ENCODE measurements at places on chromosomes 6 and 20.
A peak's percentile ranks its signal among the peaks of the same experiment; 100 is the strongest.

GRCh38 chr6:149450679-149451375 lies 34.0 kb downstream of the ZC3H12D start:
- no peak for DNase-seq

DNA sequence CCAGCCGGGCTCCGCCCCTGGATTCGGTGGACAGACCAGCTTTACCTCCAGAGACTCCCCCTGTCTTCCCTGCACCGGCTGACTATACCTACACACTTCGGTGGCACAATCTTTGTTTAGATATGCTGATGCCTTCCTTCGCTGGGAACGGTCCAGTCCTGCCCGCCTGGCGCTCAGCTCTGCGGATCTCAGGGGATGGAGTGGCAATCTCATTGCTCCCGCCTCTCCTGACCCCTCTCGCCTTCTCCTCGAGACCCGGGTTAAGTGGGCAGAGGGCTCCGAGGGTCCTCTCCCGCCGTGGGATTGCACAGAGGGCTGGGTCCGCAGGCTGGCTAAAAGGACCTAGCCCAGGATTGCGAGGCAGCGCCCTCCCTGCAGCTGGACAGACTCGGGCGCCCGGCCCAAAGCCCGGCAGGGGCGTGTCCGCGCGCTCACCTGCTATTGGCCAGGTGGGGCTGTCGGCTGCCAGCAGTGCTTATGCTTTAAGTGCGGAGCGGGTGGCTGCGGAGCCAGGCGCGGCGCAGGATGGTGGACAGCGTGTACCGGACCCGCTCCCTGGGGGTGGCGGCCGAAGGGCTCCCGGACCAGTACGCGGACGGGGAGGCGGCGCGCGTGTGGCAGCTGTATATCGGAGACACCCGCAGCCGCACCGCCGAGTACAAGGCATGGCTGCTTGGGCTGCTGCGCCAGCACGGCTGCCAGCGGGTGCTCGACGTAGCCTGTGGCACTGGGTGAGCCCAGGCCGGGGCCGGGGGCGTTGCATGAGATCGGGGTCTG lies at the start of gene GNMT:
GNMT (plus strand) TSS at position 512 of the 777 bp plus-strand sequence; CDS start at position 526, 14 bp downstream.
- peak; percentile 53 for DNase-seq

GRCh38 chr6:55604021-55604420 lies 25.0 kb upstream of the HMGCLL1 start:
- DNase-seq, result no peak

GRCh38 chr6:137550535-137550934 lies 56.3 kb upstream of the OLIG3 start:
- no peak for DNase-seq

DNA sequence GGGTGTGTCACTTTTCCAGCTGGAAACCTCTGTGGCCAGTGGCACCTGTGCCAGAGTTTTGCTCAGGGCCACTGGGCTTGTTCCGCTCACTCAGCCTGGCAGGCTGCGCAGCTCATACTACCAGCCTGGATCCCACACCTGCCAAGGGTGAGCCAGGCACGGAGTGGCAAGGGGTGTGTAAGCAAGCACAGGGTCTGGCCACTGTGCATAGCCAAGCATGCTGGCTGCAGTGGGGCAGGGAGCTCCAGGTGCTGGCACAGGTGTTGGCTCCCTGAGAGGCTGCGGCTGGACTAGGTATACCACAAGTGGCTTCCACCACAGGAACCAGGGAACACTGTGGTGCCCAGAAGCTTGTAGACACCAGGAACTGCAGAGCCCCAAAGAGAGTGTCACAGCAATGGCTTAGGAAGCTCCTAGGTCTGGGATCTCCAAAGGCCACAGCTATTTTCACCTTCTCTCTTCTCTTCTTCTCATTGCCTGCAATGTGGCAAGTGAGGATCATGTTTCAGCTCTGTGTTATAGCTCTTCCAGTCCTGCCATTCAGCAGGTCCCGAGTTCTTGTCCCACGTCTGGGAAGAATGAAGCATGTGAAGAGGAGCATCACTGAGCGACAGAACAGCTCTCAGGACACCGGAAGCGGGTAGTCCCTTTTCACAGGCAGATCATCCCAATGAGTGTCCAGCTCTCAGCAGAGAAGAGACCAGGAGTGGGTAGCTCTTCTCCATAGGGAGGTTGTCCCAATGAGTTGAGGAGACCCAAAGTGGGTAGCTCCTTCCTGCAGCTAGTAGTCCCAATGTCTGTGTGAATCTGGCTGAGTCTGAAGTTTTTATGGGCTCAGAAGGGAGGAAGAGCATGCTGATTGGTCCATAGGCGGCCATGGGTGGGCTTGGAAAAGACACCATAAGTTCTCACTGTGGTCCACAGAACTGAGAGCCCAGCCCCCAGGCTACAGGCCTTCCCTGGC lies 41.3 kb downstream of the WASF1 start:
- no peak for DNase-seq

GRCh38 chr6:166779963-166780683 lies 153.1 kb upstream of the RPS6KA2 start:
- no peak for DNase-seq

GRCh38 chr6:24836109-24836508 lies 37.4 kb upstream of the ARMH2 start:
- DNase-seq, result no peak

- DNase-seq, result peak; percentile 13
These were observed 5.4 kb downstream of the FBXO30 start for GRCh38 chr6:145809211-145809610.

DNA sequence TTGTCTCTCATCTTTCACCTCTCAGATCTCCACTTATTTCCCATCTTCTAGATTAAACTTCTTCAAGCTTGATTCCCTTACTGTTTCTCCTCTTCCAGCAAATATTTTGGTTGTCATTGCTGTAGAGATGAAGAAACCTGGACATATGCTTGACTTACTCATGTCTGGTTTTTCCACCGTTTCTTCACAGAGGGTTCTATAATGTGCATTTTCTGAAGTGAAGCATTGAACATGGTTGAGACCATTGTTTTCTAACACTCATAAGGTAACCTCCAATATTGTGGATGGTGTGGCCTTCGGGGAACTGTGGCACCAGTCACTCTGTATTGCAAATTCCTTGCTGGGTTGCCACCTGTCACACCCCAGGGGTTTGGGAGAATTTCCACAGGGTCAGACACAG lies 237.2 kb downstream of the PLCB1 start:
- no peak for DNase-seq

- DNase-seq, result no peak
These were observed 115.1 kb downstream of the SULF2 start for GRCh38 chr20:47669927-47670890.

- no peak for DNase-seq
These were observed 37.9 kb upstream of the JARID2 start for GRCh38 chr6:15207923-15208322.

- no peak for DNase-seq
These were observed 42.2 kb downstream of the FLRT3 start for GRCh38 chr20:14295238-14295637.

- no peak for DNase-seq
These were observed 38.9 kb downstream of the CDH22 start for GRCh38 chr20:46269372-46269771.

DNA sequence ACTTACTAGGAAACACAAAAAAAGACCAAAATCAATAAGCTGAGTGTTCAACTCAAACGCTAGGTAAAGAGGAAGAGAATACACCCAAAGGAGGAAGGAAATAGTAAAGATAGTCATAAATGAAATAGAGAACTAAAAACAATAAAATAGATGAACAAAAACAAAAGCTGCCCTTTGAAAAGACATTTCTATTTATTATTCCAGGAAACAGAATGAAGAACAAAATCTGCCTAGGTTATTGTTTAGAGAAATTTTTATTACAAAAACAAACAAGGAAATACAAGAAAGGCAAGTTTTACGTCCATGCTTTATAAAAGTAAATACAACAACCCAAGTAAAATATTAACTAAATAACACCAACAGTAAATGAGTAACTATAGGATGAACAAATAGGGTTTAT lies 20.1 kb downstream of the HLA-DMB start:
- DNase-seq, result no peak

DNA sequence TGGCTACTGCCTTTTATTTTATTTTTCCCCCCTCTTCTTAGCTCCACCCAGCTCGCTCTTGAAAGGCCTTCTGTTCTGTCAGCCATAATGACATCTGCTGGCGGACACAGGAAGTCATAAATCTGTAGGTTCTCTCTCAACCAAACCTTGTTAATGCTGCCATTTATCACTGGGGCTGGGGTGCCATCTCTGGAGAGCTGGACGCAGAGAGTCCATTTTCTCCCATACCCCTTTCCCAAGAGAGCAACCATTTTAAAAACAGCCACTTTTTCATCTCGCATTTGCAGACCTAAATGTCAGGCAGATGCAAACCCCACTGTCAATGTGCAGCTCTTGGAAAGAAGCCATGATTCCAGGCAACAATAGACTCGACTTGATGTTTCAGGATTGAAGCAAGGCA lies 13.0 kb upstream of the TSHZ2 start:
- DNase-seq, result no peak

DNA sequence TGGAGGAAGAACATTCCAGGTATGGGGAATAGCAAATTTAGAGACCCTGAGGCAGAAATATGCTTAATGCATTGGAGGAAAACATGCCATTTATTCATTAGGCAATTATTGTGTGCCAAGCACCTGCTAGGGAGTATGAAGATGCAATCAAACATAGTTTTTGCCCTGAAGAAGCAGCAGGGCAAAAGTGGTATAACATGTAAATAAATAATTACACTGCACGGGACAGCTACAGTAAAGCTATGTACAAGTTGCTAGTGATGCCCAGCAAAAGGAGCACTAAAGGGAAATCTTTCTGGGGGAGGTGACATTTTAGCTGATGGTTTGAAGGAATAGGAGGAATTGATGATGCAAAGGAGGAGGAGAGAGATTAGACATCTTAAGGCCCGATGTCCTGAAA lies 624 bp upstream of the TJAP1 start:
- no peak for DNase-seq

- DNase-seq, result no peak
These were observed 62.4 kb downstream of the TTI1 start for GRCh38 chr20:37970856-37971245.

DNA sequence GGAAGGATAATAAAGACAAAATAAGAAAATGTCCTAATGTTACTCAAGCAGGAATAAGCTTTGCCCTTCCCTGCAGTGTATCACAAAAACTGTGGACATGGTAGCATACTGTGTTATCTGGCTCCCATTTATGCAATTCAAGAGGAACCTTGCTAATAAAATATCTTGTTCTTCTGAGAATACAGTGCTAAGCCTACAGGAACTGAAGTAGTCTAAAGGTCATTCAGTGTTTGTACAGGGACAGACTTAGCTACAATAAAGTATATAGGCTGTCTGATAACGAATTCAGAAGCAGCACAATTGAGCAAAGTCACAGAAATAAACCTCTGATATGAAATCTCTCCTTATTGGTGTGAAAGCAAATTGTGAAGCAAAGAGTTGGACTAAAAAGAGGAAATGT lies 59.6 kb upstream of the SDHAF4 start:
- DNase-seq, result no peak

DNA sequence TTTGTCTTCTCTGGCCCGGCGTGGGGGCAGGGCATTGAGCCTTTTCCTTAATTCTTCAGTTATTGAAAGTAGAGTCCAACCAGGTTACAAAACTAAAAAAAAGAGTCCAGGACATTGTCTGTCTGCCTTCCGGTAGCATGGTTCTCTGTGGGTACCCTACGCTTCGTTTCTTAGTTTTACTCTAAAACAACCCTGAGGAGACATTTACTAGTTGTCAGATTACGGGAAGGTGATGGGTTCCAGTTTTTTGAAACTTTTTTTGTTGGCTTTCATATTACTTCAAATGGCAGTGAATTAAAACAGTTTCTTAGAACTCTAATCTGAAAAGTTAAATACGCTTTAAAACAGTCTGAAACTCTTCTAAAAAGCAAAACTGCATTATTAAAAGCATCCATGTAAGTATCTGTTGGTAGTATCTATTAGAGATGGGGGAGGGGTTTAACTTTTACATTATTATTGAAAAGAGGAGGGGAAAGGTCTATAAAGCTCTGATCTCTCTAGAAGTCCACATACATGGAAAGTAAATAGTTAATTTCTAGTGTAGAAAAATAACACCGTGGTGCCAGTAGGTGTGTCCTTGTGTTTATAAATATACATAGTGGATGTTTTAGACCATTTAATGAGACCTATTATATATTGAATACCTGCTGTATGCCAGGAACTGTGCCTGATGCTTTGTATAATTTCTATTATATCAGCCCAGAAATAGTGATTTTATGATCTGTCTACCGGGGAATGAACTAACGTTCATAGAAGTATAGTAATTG lies 2.2 kb downstream of the BICRAL start:
- DNase-seq, result no peak

GRCh38 chr20:49685809-49686208 lies 27.9 kb downstream of the B4GALT5 start:
- no peak for DNase-seq

- DNase-seq, result peak; percentile 21
These were observed 12.8 kb downstream of the ME1 start for GRCh38 chr6:83417880-83418663.

GRCh38 chr6:164107297-164107995 lies 692.9 kb downstream of the QKI start:
- no peak for DNase-seq

- DNase-seq, result no peak
These were observed 306.7 kb upstream of the TSHZ2 start for GRCh38 chr20:52665441-52665840.

- DNase-seq, result no peak
These were observed 15.1 kb downstream of the SRSF6 start for GRCh38 chr20:43472671-43473380.

GRCh38 chr6:31354158-31354863 lies 2.7 kb downstream of the HLA-B start:
- no peak for DNase-seq

GRCh38 chr6:114167583-114168576 lies 174.9 kb downstream of the HS3ST5 start:
- no peak for DNase-seq

DNA sequence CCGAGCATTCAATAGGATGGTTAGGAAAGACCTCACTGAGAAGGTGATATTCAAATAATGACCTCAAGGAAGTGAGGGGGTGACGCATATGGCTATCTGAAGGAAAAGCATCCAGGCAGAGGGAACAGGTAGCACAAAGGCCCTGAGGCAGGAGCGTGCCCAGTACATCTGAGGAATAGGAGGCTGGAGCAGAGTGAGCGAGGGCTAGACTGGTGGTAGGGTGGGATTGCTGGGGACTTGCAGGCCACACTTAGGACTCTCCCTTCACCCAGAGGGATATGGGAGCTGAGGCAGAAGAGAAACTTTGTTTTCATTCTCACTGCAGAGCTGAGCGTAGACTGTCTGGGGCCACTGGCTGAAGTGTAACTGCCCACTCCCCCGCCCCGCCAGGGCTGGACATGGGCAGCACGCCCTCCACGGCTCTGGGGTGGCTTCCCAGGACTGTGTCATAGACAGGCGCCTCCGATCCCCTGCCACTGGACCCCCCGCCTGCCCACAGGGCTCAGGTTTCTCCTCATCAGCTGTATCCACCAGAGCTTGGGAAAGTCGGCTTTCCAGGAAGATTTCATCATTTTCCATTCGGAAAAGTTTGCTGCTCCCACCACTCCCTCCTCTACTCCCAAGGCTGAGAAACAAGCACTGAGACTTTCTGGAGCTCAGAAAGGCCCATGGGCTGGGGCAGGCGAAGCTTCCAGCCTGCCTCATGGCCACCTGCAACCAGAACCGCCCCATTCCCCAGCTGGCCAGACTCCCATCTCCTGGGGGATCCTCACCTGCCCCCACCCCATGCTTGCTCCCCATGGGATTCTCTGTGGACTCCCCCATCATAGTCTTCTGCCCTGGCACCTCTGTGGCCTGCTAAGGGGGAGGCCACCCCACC lies 142.6 kb downstream of the MRPL14 start:
- no peak for DNase-seq

Data from GM10248 (cell line).